Stimulated activated CD8-positive, alpha-beta memory T cell treated with anti-CD3 and anti-CD28 coated beads, Interleukin-7, amount 100 ng/mL, for 1 hour (primary cell): ENCODE measurements at places on chromosomes 2 and 18.

DNA sequence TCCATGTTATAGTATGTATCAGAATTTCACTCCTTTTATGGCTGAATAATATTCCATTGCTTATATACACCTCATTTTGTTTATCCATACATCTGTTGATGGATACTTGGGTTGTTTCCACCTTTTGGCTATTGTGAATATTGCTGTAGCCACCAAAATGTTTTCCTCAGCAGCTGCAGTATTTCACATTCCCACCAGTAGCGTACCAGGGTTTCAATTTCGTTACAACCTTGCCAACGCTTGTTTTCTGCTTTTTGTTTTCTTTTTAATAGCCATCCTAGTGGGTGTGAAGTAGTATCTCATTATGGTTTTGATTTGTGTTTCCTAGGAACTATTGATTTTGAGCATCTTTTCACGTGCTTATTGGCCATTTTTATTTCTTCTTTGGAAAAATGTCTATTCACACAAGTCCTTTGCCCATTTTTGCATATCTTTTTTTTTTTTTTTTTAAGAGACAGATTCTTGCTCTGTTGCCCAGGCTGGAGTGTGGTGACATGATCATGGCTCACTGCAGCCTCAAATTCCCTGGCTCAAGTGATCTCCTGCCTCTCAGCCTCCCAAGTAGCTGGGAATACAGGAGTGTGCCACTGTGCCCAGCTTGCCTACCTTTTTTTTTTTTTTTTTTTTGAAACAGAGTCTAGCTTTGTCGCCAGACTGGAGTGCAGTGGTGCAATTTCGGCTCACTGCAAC is 14.2 kb downstream of the UBXN2A start:
- DNase-seq, result no peak

GRCh38 chr2:70354264-70354949 is 52.5 kb upstream of the FAM136A start:
- DNase-seq, result no peak

- DNase-seq, result no peak
These were observed 18.3 kb upstream of the ITGA6 start for GRCh38 chr2:172409042-172409441.

- DNase-seq, result no peak
These were observed 250.7 kb downstream of the NAPG start for GRCh38 chr18:10776493-10776892.

- DNase-seq, result no peak
These were observed 65.2 kb downstream of the BCL11A start for GRCh38 chr2:60488291-60488690.

GRCh38 chr18:8056723-8057122 is 489.6 kb downstream of the PTPRM start:
- no peak for DNase-seq

DNA sequence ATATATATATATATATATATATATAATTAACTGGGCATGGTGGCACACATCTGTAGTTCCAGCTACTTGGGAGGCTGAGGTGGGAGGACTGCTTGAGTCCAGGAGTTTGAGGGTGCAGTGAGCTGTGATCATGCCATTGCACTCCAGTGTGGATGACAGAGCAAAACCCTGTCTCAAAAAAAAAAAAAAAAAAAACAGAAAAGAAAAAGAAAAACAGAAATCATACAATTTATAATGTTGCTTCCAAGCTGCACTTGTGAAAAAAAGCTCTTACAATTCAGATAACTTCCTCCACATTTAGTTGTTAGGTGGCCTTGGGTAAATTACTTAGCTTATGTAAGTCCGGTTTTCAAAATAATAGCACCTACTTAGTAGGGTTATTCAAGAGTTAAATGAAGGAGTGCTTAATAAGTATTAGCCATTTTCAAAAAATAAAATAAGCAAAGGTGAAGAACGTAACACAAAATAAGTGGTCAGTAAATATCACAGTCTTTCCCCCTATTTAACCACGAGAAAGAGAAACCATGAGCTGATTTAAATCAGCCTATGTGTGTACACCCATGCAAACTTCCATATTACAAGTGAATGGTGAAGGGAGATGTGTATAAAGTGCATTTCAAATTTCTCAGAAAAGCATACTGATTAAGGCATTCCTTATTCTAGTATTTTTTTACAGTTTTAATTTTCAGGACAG is 2.3 kb downstream of the WIPF1 start:
- no peak for DNase-seq

DNA sequence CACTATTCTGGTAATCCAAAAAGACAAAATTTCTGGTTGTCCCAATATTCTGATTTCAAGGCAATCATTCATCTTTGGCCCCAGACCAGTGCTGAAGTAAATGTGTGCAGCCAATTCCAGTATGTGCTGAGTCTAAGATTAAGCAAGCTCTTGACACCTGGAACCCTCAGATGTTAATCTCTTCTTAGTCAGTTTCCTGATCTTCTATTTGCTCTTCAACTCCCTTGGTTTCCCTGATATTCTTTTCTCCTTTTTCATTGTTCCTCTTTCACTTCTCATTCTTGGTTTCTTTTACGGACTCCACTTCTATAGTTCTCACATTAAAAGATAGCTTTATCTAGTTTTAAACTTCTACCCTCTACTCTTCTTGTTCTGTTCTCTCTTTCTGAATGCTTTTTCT is 445.7 kb upstream of the FANCL start:
- DNase-seq, result no peak

DNA sequence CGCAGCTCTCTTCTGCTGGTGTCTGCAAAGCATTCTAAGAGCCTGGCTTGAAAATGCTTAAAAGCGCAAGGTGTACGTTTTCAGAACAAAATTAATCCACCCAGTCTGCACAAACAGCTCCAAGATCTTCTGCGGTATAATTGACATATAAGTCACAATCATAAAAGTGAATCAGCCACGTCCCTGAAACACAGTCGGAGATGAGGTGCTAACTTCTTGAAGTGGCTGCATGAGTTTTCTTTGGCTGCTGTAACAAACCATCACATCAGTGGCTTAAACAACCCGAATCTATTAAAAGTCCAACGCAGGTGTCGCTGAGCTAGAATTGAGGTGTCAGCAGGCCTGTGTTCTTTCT is 32.6 kb downstream of the ARL4C start:
- DNase-seq, result no peak

GRCh38 chr2:112962308-112963175 is 15.3 kb upstream of the IL36G start:
- DNase-seq, result no peak

GRCh38 chr2:63840081-63840784 is 1.5 kb upstream of the UGP2 start:
- DNase-seq, result no peak

DNA sequence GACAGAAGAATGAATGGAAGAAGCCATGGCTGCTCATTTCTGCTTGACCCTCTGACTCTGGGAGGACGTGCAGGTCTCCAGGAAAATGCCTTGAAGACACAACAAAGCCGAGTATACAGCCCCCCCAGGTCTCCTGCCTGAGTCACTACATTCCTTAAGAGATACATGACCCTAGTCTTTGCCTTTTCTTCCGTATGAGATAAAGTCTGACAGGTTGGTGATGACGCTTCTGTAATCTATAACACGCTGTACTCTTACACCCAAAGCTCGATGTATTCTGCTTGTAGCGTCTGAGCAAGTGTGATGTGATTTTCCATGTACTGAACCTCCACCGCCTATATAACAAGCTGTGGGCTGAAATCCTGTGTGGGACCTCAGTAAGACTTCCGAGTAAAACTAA is 77.3 kb downstream of the KCTD1 start:
- DNase-seq, result no peak
